Stimulated activated effector memory CD8-positive, alpha-beta T cell treated with anti-CD3 and anti-CD28 coated beads, Interleukin-12 subunit alpha, Interleukin-12 subunit beta, amount 100 ng/mL, for 72 hours (primary cell): ENCODE measurements at places on chromosomes 6 and 20.

DNA sequence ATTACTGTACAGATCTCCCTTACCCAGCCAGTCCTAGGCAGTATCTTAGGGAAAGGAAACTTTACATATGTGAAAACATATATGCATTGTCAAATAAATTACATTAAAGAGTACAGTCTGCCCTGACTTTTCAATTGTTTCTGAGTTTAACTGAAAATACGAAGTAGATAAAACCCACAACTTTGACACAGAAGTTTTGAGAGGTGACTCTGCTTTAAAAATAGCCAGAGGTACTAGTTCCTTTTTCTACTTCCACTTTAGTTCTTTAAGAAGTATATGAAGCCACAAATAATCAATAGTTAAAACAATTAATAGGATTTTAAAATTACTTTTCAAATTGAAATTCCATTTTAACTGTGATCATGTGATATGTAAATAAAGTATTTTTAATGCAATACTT is 62.9 kb downstream of the BMP5 start:
- no peak for DNase-seq

GRCh38 chr20:8005033-8005432 is 14.5 kb downstream of the TMX4 start:
- no peak for DNase-seq

GRCh38 chr6:44641344-44642031 is 254.0 kb downstream of the CDC5L start:
- DNase-seq, result no peak

GRCh38 chr6:105988812-105989577 is 97.1 kb upstream of the PRDM1 start:
- peak; percentile 38 for DNase-seq
